ENCODE measurements at places on chromosomes 12 and 14.

- DNase-seq, result no peak
Observed at GRCh38 chr12:117882181-117882580, 86.6 kb downstream of the KSR2 start.

GRCh38 chr12:31019561-31019960, 54.1 kb upstream of the DDX11 start:
- no peak for DNase-seq

- no peak for DNase-seq
Observed at GRCh38 chr12:51307655-51308593, 16.1 kb downstream of the BIN2 start.

DNA sequence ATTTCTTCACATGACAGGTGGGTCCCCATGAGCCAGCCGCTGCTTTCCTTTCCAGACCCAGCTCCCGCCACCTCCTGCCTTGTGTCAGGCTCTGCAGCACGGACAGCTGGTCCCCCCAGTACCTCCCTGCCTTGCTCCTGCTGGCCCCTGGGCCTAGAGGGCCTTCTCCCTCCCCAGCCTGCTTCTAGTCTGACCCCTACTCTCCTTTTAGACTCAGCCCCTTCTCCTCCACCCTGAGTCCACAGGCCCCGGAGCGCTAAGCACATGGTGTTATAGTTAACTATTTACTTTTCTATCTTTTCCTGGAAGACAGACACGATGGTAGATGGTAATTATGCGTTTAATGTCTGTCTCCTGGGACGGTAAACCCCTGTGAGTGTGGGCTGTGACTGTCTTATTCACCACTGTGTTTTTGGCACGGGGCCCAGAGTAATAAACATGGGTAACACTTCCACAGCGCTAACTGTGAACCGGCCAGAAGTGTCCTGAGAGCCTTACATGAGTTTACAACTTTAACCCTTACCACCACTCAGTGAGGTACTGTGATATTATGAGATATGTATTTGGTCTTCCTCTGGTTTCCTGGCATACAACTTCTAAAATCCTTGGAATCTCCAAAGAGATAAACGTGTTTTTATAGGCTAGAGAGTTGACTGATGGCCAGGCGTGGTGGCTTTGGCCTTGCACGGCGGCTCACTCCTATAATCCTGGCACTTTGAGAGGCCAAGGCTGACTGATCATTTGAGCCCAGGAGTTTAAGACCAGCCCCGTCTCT, 41.2 kb downstream of the DGLUCY start:
- DNase-seq, result peak; percentile 94

GRCh38 chr14:51834240-51834639, 26.2 kb upstream of the GNG2 start:
- no peak for DNase-seq

DNA sequence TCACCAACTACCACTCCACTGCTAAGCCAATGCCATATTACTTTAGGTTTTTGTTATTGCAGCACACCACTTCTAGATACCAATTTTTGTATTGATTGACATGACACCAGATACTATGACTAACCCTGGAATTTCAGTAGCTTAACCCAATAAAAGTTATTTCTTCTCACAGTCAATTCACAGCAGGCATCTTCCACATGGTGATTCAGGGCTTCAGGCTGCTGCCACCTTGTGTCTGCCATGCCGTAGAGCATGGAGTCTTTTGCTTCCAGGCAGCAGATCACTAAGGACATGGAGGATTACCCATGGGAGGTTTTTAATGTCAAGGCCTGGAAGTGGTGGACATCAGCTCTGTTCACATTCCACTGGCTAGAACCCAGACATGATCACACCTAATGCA, 56.4 kb upstream of the LTA4H start:
- peak; percentile 11 for DNase-seq

- no peak for DNase-seq
Observed at GRCh38 chr14:66038618-66039017, 447.6 kb upstream of the CCDC196 start.

Data from NCI-H446 (cell line).